ENCODE measurements at places on chromosomes 3 and 15. TPM values are rescaled to one million over a fixed set of nuclear protein-coding genes. Genes with fewer than 3 reads are reported as not detected.

ACAN gene
- total RNA-seq = not detected

PRSS50 gene
- not detected for total RNA-seq

DNA sequence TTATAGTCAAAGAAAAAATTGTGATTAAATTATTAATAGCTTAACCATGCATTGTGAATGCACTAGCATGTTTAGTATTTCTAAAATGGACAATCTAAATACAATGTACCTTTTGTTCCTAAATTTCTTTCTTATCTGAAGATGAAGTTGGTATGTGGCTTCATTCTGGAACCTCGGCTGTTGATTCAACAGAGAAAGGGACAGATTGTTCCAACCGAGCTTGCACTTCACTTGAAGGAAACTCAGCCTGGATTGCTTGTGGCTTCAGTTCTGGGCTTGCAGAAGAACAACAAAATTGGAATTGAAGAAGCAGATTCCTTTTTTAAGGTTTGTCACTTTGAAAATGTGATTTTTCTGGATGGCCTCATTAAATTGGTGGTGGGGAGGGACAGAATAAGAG is 32.6 kb downstream of the HPS3 start:
- DNase-seq = no peak

DNA sequence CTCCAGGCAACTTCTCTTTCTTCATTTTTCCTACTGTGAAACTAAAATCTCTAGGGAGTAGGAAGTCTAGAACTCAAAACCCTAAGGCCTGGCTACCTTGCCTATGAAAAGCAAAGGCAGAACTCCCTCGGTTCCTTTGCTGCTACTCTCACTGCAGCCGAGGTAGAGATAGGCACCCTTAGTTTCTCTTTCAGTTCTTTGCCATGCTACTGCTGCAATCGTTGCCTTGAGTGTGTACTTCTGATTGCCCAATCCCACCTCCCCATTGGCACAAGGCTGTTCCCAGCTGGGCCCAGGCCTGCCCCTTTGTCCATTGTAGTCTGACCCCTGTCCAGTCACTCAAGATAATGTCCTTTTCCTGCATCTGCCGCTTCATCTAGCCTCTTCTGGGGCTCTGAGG is 92.3 kb upstream of the MRPS22 start:
- no peak for DNase-seq

DNA sequence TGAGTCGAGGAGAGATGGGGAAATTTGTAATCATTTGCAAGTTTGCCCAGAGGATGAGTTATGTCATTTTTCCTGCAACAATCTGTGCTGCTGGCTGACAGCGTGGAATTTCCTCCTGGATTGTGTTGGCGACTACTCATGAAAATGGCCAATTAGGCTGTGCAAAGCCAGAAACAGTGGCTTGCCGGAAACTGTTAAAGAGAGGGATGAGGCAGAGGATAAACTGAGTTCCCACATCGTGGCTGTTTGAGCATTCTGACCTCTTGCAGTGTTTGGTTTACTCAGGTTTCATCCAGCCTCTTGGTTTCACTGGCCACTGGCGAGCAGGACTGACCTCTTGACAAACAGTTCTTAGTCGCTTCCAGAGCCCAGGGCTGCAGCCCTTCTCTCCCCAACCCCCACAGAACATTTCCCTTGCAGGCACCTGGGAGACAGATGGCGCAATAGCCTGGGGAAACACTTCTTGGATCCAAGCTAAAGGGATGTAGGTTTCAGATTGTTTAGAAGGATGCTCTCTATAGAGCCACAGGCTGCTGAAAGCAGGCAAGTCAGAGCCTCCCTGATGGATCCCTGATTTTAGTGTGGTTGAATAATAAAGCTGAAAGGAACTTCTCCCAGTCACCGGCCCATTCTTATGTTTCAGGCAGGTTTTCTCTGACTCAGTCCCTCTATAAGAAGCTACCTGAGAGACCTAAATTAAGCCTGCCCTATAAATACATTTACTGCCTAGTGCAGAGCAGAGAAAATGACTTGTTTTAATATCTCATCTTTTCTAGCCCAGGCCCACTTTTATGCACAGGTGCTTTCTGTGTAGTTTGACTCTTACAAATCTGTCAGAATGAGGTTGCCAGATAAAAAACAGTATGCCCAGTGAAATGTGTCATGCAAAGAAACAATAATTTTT is 92.8 kb upstream of the UBE2E1 start:
- DNase-seq = peak; percentile 28

DNA sequence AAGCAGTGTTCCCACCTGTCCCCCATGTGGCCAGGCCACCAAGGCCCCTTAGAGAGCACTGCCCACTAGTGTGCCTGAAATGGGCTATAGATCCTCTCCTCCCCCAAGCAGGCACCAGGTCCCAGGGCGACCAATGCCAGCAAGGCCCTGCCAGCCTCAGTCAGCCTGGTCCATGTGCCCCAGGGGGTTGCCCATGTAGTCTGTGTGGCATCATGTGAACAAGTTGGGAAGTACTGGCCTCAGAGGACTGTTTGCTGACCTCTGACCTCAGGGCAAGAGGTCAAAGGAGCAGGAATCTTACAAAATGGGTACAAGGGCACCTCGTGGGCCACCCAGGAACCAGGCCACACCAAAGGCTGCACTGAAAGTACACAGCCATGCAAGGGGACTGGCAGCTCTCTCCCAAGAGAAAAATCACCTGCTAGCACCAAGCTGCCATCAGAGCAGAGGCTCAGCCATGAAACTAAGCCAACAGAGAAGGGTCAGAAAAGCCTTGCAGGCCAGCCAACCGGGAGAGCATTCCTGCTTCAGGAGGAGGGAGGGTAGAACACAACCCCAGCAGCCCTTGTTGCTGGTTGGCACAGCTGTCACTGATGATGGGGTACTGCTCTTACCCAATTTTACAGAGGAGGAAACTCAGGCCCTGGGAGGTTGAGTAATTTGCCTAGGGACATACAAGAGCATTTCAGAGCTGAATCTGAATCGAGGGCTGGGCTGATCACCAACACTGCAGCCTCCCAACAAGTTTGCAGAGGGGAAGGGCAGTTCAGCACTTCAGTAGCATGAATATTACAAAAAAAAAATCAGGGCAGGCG is 5.2 kb upstream of the FURIN start:
- peak; percentile 85 for DNase-seq

All from bronchial epithelial cell (primary cell).